Smooth muscle cell of bladder (primary cell): ENCODE measurements at places on chromosomes 5 and 9. TPM values are rescaled to one million over a fixed set of nuclear protein-coding genes. Genes with fewer than 3 reads are reported as not detected.

The TMC1 gene
- total RNA-seq = 0.18 and 0.43 TPM in 2 replicates

The ADAMTSL1 gene
- 7.4 and 26.1 TPM in 2 replicates for total RNA-seq

The SHLD3 gene
- 1.8 and 2.5 TPM in 2 replicates for total RNA-seq

The SPINK4 gene
- 0.74 and 2.6 TPM in 2 replicates for total RNA-seq

The FBP2 gene
- not detected in 2 replicates for total RNA-seq

The HSD17B4 gene
- total RNA-seq = 230 and 234 TPM in 2 replicates

The DIRAS2 gene
- 6.7 and 10.1 TPM in 2 replicates for total RNA-seq
